Activated T-cell treated with anti-CD3 and anti-CD28 coated beads for 4 hours (primary cell): ENCODE measurements at places on chromosomes 7 and 10.

GRCh38 chr7:84022684-84023308 is 171.8 kb downstream of the SEMA3A start:
- no peak for DNase-seq

DNA sequence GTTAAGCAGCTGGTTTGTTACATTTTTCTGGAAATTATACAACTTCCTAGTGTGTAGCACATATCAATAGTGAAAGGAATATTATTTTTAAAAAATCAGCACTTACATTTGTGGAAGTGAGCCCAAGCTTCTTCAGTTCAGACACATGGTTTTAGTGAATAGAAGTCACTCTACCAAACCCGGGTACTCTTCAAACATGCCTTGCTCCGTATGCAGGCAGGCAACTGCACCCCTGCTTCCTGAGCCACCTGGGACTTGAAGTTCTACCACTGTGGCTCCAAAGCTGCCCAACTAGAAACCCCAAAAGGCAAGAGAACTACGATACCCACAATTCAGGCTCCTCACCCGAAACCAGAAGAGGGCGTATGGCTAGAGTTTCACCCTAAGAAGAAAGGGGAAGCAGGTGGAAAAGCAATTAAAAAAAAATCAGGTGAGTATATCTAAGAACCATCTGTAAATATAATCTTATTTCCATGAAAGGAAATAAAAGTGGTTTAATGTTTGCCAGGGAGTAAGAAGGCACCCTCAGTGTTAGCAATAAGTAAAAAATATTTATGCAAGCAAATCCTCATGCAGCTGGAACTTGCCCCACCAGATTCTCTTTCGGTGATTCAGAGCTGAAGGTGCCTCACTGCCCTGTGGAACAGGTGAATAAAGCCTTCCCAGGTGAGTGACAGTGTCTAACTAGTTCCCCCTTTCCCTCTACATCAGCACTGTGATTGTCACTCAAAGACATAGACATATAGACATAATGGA is at the start of gene MACC1:
MACC1 (minus strand) TSS at position 192 of the 756 bp plus-strand sequence. CDS start 55,522 bp downstream, outside the sequence.
- no peak for DNase-seq

DNA sequence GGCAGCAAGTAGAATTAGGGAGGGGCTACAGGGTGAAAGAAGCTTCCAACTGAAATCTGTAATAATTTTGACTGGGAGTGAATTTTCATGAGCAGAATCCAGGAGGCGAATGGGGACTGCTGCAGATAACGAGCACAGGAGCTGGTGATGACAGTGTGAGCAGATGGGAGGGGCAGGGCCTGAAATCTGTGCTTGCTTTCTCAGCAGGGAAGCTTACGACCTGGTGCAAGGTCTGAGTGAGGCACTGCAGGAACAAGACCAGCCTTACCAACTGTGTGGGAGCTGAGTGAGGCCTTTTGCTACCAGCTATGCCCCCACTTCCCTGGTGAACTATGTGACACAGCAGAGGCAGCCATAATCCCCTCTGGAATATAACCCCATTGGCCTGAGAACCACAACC is 109.8 kb downstream of the HPSE2 start:
- DNase-seq = no peak

- no peak for DNase-seq
Observed at GRCh38 chr10:67818323-67818722, 19.7 kb downstream of the DNAJC12 start.

DNA sequence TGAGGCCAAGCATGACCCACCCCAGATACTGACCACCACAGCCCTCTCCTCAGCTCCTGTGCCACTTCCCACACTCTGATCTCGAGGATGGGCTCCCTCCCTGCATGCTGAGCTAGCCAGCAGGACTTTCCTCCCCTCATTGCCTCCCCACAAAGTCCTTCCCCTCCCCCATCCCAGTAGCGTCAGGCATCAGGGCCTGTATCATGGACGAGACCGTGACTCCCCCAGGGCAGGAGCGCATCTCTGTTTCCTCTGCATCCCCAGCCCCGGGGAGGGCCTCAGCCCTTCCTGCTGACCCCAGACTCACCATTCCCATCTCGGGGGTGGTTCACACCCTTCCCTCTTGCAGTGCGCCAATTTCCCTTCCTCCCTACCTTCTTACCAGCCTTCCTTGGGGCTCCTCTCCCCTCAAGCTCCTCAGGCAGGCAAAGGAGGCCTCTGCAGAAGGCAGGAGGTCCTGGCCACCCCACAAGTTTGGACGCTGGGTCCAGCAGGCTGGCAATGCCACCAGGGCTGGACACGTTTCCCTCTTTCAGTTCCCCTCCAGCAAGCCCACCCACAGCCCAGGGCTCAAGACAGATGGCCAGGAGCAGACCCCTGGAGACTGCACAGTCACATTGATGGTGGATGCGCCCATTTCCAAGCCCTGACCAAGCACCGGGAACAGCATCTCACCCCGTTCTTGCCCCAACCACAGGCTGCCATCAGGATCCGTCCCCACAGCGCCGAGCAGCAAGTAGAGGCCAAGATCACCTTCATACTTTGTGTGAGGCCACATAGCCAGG is 36.5 kb downstream of the GRID1 start:
- no peak for DNase-seq

DNA sequence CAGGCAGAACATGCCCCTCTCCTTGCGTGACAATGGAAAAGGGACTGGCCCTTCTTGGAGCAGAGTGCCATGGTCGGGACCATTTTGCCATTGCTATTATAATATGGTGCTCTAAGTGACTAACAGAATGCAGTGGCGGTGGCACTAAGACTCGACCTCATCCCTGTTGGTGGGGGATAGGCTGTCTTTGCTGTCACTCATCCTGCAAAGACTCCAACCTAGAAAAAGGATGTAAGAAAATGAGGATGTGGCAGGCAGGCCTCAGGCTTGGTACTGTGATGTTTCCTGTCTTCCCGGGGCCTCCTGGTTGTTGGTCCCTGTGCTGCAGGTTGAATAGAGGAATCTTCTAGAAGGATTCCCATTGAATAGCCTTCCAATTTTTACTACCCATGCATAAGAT is 18.6 kb downstream of the BLNK start:
- no peak for DNase-seq

DNA sequence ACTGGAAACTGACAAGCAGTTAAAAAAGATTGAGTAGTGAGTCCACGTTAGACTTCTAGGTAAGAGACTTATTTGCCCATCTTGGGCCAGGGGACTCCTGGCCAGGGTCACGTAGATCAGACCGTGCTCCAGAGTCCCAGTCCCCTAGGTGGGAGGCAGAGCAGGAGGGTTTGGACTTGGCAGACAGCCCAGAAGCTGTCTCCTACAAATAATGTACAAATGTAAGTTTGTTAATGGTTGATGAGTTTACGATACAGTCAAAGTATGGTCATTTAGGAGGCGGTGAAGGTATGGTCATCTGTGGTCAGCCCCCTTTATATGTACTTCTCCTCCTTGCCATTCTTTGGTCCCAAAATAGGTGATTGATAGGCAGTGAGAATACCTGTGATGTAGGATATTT is 28.2 kb downstream of the INPP5F start:
- no peak for DNase-seq

GRCh38 chr10:65342245-65342644 is 1583.6 kb upstream of the LRRTM3 start:
- no peak for DNase-seq

GRCh38 chr7:132276234-132276630 is 300.0 kb downstream of the PLXNA4 start:
- no peak for DNase-seq

DNA sequence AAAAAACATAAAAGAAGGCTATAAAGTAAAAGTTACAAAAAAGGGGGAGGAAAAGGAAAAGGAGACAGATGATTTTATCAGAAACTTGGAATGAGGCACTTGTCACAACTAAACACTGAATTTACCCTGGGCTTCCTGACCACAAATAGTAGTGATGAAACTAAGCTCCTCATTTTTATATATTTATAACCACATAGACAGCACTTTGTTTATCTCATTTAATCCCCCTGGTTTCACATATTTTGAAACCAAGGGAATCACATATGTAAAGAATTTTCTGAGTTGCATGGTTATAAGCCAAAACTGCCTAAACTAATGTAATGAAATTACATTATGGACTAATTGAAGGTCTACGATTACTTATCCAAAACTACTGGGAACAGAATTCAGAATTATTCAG is 39.6 kb upstream of the MET start:
- no peak for DNase-seq

DNA sequence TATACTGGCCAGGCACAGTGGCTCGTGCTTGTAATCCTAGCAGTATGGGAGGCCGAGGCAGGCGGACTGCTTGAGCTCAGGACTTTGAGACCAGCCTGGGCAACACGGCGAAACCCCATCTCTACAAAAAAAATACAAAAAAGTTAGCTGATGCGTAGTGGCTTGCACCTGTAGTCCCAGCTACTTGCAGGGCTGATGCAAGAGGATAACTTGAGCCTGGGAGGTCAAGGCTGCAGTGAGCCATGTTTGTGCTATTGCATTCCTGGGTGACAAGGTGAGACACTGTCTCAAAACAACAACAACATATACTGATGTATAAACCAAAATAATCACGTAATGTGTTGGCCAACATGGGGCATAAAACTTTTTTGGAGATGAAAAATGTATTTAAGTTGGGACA is 6.4 kb upstream of the NPM3 start:
- DNase-seq = no peak

- DNase-seq = no peak
Observed at GRCh38 chr7:41492603-41493002, 210.3 kb downstream of the INHBA start.

GRCh38 chr7:91674470-91674869 is 206.0 kb downstream of the MTERF1 start:
- no peak for DNase-seq

- no peak for DNase-seq
Observed at GRCh38 chr10:50063100-50063499, 4.7 kb upstream of the WASHC2A start.

GRCh38 chr10:49264177-49264677 is 34.7 kb upstream of the C10orf71 start:
- DNase-seq = no peak

DNA sequence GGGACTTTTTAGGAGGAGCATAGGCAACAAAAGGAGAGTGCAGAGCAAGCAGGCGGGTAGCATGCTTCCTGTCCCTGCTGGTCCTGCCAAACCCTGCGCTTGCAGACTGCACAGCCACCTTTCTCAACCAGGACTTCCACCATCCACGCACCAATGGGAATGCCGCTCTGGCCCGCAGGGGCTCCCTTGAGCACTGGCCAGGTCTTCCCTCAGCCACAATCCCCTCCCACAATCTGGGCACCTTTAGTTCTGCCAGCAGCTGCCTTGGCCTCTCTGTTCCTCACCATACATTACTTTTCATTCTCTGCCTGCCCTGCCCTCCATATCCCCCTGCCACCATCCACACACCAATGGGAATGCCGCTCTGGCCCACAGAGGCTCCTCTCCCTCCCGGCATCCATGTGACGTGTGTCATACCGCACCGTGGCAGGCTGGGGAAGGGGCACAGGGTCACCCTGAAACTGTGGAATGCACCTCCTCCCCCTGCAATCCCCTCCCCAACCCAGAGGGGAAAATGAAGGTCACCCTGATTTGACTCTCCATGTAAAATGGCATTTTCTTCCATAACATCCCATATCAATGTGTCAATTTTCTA is 97.3 kb upstream of the MACROH2A2 start:
- no peak for DNase-seq

DNA sequence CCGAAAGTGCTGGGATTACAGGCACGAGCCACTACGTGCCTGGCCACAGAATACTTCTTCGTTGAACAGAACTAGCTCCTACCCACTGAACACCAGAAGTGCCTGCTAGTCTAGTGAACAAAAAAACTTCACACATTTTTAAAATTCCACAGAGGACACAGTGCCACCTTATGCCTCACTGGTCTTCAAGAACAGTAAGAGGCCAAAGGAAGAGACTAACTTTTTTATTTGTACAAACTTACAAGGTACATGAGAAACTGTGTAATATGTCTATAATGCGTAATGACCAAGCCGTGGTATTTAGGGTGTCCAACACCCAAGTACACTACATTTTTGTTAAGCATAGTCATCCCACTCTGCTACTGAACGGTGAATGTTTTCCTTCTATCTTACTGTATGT is 144.4 kb upstream of the PTER start:
- DNase-seq = no peak

DNA sequence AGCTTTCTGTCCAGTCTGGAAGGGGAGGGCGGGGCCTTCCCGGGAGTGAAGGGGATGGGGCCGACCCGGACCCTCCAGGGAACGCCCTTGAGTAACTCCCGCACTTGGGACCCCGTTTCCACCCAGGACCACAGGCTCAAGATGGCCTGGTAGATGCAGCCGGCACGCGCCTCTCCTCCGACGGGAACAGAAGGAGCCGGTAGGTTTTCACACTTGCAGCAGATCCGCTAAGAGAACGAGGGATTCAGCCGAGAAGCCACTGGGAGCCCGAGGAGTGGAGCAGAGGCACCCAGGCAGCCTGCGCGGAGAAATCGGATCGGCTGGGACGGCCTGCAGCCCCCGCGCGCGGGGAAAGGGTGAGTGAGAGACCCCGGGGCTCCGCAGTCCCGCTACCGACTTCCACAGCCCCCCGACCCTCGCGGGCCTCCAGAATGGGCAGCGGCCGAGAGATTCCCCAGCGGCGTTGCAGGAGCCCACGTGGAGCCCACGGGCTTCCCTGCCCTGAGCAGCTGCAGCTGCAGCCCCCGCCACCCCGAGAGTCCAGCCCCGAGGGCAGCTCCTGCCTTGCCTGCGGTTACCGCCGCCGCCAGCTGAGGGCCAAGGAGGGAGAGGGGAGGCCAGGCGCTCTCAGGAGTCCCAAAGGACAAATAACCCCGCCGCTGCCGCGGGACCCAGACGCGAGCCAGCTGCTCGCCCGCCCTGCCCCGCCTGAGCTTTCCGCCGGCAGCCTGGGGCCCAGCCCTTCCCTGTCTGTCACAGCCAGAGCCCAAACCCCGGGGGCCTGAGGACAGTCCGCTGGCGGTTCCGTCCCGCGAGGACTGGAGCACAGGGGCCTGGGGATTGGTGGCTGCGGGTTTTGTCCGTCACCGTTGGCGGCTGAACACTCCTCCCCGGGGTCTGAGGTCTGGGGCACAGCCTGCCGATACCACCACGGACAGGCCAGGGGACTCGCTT is 21.8 kb downstream of the IFT22 start:
- DNase-seq = no peak

GRCh38 chr7:32385316-32385956 is 104.7 kb downstream of the LSM5 start:
- DNase-seq = no peak

GRCh38 chr10:88080213-88080612 is 216.8 kb downstream of the PTEN start:
- DNase-seq = no peak

- no peak for DNase-seq
Observed at GRCh38 chr10:52662256-52662655, 110.3 kb downstream of the MBL2 start.

GRCh38 chr10:43417950-43418768 is 9.2 kb upstream of the HNRNPF start:
- DNase-seq = no peak

DNA sequence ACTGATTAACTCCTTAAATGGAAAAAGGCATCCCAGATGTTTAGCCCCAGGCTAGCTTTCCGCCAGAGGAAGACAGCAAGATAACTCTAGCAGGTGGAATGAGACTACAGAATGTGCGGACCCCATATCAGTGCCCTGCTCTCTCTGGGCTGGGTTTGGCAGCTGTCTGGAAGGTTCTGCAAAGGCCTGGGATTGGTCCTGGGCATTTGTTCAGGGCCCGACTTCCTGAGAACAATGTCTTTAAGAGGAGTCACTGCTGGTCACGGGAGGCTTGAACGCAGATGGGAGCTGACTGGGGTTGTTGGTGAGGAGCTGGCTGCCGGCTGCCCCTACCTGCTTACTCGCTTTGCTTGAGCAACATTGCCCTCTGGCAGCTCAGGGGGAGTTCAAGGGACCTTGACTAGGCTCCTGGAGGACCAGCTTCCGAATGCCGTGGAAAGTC is 130.6 kb upstream of the BTBD16 start:
- DNase-seq = no peak

GRCh38 chr10:129993621-129994020 is 29.5 kb upstream of the EBF3 start:
- no peak for DNase-seq
